Jurkat, Clone E6-1 (cell line): ENCODE measurements at places on chromosomes 5 and 9.

- DNase-seq, result no peak
Measured at GRCh38 chr5:139763930-139764791, 31.4 kb upstream of the PSD2 start.

- no peak for DNase-seq
Measured at GRCh38 chr5:44626846-44627245, 181.9 kb upstream of the MRPS30 start.

- DNase-seq, result no peak
Measured at GRCh38 chr9:34576597-34577399, 12.7 kb downstream of the CNTFR start.

DNA sequence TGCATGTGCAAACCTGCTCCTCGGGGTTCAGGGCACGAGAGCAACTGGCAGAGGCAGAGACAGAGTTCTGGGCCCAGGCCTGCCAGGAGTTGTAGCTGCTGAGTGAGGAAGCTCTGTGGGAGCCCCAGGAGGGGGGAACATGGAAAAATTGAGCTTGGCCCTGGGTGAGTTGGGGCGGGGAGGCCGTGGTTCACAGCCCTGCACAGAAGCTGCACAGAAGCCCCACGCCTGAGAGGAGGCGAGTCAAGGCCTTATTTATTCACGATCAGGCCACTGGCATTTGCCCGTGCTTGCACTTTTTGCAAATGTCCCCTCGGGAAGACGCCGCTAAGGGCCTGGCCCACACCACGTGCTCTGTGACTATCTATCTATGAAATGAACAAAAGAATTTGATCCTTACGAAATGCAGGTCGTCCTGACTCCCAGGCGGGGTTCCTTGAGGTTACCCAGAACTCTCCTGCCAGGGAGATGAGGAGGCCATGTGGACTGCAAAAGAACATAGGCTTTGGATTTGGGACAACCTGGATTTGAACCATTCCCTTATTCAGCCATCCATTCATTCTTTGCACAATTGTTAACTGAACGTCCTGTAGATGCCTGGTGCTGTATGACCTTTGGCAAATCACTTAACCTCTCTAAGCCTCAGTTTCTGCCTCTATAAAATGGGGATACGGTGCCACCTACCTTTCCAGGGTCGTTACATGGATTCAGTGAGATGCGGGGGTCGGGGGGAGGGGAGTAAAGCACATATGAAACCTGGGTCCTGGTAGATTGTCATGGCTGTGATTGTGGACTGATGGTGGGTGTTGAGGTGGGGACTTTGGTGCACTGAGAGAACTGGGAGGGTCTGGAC is 17.9 kb downstream of the COL27A1 start:
- no peak for DNase-seq

GRCh38 chr9:101376111-101376848 is 8.5 kb downstream of the BAAT start:
- no peak for DNase-seq

- no peak for DNase-seq
Measured at GRCh38 chr5:132027027-132027426, 15.6 kb upstream of the ACSL6 start.

DNA sequence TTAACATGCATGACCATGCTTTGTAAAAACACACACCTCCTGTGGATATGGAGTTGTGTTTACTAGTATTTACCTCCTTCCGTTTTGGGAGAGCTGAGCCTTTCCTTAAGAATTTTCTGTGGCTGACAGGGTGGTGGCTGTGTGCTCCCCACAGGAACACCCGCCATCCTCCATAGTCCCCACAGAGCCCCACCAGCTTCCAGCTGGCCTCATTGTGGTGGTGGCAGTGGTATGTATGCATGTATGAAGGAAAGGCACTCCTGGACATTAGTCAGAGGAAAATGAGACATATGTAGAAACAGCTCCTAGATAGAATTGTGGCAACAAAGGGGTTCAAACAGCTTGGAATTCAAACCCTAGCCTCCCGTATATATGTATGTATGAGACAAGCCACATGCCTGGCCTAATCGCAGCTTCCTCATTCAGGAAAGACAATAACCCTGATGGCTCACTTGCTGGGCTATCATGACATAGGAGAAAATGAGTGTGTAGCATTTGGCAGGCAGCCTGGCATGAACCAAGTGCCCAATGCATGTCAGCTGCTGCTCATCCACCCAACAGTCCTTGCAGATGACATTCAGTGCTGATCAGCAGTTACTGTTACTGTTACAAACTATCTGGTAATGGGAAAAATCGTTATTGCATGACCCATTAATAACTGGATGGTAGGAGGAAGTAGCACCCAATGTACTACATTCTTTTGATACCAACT is 459.7 kb downstream of the EBF1 start:
- DNase-seq, result no peak

GRCh38 chr5:27474395-27474794 is 436.0 kb upstream of the CDH9 start:
- DNase-seq, result no peak

DNA sequence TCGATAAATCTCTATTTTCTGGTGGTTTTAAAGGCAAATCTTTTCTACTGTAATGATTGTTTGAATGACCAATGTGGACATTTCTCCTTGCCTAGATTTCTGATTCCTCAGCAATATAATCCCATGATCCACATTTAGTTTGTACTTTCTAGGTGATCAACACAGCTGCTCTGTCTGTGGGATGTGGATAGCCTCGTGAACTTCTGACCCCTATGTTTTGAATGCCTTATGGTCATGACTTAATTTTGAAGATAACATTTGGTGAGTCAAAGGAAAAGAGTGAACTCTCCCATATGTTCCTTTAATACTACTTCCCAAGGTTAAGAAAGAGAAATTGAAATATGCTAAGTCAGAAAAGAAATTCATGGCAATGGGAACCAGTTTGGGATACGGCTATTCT is 147.5 kb downstream of the CAVIN4 start:
- DNase-seq, result no peak

GRCh38 chr9:76223749-76224340 is 170.4 kb downstream of the RFK start:
- no peak for DNase-seq

GRCh38 chr9:71121275-71122021 is at the start of gene TRPM3:
TRPM3 (minus strand) TSS chr9:71121621; CDS start chr9:71121354, 267 bp downstream.
- no peak for DNase-seq

DNA sequence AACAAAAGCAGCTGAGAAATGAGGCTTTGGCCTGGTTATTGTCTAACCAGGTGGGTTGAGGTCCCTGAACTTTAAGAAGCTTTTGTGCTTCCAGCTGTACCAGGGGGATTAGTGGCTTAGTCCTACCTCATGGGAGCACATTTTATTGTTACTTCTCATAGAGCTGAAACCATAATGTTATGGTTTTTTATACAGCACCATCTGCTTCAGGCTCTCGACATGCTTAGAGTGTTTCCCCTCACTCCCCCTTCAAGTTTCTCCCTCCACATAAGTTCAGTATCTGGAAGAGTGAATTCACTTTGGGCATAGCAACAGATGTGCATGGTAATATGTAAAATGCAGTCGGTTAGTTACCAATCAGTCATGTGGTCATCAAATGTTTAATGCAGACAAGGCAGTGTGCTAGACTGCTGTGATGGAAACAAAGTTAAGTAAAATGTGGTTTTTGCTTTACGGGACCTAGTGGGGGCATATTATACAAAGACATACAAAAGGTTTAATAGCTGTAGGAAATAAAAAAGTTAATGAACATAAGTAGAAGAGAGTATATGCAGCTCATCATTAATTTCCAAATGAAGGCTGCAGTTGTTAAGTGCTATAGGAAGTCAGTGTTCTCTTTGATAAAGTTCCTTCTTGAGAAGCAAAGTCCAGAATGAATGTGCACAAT is 95.9 kb upstream of the SPRY4 start:
- DNase-seq, result peak; percentile 86

DNA sequence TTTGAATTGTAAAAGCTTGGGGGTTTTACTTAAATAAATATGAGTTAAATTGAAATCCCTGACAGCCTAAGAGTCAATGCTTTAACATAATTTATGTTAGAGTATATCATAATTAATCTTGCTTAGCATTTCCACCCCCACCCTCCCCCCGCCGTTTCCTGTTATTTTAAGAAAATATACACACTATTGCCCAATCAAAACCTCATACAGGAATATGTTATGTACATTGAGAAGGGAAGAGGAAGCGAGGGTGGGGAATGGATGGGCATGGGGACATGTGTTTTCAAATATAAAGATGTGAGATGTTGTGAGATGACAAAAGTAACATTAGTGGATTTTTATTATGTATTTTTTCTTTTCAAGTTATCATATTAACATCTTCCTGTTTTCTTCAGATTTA is 561.1 kb upstream of the MEF2C start:
- no peak for DNase-seq

GRCh38 chr5:22699319-22699718 is 153.8 kb downstream of the CDH12 start:
- DNase-seq, result no peak

- no peak for DNase-seq
Measured at GRCh38 chr5:84487963-84488362, 103.3 kb upstream of the EDIL3 start.

DNA sequence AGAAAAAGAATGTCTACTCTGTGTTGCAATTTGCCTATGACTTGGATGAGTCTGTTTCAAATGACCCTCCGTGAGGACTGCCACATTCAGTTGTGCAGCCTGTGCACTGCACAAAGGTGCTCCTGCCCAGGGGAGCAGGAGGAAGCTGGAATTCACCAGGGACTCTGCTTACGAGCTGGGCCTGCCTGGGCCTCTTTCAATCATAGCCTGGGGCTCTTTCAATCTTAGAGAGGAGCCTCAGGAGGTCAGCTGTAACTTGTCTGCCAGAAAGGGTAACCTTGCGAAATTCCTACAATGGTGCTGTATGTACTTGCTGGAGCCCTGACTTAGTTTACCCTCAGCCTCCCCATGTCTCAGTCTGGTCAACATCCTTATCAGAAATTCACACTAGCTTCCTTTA is 8.4 kb upstream of the SFXN1 start:
- no peak for DNase-seq

- no peak for DNase-seq
Measured at GRCh38 chr5:36418152-36418979, 116.7 kb upstream of the RANBP3L start.

- no peak for DNase-seq
Measured at GRCh38 chr9:109311286-109311685, 9.6 kb downstream of the EPB41L4B start.

- no peak for DNase-seq
Measured at GRCh38 chr5:119366540-119366881, 10.7 kb downstream of the TNFAIP8 start.

- DNase-seq, result no peak
Measured at GRCh38 chr9:79014929-79015699, 556.7 kb upstream of the TLE4 start.

DNA sequence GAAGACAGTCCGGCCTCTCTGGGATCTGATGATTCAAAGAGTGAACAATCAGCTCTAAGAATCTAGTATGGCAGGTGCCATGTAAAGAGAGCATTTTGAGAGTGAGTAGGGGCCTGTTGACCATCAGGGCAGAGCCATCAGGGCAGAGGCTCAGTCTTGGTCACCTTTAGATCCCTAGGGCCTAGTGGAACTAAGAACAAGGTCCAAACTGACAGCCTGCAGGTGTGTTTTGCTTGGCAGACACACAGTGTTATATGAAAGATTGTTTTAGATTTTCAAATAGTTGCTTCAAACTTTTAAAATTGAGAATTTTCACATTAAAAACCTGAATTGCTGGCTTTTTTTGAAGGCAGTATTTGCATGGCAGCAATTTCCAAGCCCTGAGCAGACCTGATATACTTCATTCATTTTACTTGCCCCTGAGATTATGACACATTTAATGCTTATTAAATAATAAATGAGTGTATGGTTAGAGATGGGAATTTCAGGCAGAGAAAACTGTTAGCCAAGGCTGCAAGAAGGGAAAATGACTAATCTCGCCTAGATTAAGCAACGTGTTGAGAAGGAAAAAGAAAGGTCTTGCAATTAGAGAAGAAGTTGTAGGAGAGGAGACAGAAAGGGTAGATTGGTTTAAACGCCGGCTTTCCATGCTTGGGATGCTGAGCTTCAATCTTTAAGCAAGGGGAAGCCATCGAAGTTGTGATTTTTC is 279.6 kb downstream of the ARRDC3 start:
- no peak for DNase-seq

GRCh38 chr9:132873403-132873802 is 4.7 kb downstream of the AK8 start:
- no peak for DNase-seq

DNA sequence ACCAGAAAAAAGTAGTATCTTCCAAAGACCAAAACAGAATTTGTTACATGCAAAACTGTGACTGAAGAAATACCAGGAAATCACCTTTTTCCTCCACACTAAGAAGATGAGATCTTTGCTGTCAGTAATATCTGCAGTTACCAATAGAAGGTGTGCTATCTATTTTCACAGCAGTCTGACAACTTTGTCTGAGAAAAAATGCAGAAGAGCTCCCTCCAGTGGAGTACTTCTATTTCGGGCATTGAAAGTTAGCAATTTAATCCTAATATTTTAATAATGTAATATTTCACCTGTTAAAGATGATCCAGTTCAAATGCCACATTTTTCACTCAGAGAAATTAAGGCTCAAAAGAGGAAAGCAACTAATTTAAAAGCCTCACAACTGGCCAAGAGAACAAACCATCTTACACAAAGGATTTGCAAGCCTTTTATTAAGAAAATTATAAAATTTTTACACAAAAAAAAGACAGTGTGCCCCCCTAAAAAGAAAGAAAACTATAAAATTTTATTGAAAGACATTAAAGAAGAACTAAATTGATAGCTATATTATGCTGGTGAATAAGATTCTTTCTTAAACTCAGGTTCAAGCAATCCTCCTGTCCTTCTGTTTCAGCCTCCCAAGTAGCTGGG is 50.6 kb downstream of the DEPDC1B start:
- DNase-seq, result peak; percentile 41

- no peak for DNase-seq
Measured at GRCh38 chr9:4102078-4102477, 197.8 kb downstream of the GLIS3 start.

DNA sequence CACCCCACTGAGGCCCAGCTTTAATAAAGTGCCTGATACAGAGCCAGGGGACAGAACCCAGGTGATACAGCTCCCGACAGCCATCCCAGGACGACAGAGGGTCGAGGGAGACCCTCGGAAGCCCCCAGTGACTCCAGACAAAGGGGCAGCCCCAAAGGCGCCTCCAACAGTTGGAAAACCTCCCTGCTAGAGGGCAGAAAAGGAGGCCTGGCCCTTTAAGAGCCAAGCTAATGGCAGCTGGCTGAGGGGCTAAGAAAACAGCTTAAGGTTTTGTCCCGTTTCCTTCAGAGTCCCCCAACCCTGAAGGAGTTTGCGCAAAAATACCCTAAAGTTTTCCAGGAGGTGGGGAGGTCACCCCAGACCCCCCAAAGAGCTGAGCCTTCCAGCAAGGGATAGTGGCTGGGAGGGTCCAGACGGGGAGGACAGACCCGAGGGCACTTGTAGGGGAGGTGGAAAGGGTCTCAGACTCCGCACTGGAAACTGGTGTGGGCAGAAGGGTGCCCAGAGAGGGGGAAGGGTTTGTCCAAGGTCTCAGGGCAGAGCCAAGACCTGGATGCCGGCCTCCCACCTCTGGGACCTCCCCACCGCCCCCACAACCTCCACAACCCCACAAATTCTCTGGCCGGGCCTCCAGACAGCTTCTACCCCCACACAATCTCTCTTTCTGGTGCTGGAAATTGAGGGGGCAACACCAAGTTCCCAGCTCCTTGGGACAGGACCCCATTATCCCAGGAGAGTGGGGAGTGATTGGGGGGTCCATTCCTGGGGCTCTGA is 8.2 kb upstream of the AK1 start:
- DNase-seq, result no peak
